Caudate nucleus (tissue), 63 donors: ENCODE measurements at places on chromosomes 7 and 10.

DNA sequence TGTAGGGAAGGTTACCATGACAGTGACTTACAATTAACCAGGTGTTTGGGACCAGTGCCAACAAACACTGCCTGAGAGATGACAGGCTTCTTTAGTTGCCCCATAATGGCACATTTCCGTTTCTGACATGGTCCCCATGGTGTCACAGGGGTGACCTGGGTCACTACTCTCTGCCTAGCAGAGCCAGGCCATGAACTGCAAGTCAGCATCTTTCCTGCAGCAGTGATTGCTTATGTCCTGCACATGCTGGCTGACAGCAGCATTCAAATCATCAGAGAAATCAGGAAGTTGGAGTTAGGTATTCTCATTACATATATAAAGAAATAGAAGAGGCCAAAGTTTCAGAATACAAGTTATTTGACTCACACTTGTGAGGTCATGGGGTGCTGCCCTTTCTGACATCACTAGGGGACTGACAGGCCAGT, 47.1 kb upstream of the ZNRF2 start:
- DNase-seq: no peak

DNA sequence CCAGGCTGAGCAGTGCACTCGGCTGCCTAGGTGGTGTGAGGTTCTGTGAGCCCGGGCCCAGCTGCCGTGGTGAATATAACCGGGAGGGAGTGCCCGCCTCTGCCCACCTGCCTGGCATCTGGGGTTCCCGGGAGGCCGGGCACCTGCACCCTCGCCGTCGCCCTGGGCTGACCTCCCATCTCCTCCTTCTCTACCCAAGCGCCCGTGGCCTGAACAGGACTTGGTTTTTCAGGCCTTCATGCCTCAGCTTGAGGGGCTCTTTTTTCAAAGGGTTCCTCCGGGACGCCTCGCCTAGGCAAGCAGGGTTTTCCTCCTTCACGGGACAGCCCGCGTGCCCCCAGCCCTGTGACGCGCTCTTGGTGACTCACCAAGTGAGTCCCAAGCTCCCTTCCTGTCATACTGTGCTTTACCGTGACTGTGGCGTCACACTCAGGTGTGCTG, 9.9 kb downstream of the INPP5A start:
- DNase-seq: no peak

DNA sequence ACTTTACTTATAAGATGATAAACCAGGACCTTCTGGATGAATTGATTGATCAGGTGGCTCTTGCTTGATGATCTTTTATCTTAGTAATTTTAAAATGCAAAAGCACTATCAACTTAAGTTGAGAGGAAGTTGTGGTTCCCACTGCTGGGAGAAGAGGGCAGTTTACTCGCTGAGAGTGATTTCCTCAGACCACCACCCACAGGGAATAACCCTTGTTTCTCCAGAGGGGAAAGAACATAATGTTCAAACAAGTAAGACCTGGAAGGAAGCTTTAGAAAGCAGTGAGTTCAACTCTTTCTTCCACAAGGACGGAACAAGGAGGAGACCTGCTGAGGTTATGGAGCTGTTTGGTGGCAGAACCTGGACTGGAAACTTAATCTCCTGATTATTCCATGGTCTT, 138.7 kb downstream of the FAM204A start:
- DNase-seq: no peak

DNA sequence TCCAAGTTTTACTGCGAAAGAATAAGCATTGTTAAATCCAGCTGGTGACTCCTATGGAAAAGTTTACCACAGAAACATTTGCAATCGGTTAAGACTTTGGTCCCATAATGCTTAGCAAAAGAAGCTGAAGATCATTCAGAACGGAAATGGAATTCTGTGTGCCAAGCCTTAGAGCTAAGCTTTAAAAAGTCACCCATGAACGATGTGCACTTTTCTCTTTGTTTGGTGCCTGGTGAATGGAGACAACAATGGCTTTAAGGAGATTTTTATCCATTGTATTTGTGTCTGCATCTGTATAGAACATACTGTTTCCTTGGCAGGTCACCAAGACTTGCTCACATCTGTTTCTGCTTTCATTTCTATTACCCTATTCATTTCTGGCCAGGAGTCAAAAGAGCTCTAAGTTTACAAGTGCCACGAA, 26.3 kb upstream of the COL1A2 start:
- no peak for DNase-seq

- DNase-seq: no peak
Measured at GRCh38 chr7:132213583-132213982, 362.7 kb downstream of the PLXNA4 start.

DNA sequence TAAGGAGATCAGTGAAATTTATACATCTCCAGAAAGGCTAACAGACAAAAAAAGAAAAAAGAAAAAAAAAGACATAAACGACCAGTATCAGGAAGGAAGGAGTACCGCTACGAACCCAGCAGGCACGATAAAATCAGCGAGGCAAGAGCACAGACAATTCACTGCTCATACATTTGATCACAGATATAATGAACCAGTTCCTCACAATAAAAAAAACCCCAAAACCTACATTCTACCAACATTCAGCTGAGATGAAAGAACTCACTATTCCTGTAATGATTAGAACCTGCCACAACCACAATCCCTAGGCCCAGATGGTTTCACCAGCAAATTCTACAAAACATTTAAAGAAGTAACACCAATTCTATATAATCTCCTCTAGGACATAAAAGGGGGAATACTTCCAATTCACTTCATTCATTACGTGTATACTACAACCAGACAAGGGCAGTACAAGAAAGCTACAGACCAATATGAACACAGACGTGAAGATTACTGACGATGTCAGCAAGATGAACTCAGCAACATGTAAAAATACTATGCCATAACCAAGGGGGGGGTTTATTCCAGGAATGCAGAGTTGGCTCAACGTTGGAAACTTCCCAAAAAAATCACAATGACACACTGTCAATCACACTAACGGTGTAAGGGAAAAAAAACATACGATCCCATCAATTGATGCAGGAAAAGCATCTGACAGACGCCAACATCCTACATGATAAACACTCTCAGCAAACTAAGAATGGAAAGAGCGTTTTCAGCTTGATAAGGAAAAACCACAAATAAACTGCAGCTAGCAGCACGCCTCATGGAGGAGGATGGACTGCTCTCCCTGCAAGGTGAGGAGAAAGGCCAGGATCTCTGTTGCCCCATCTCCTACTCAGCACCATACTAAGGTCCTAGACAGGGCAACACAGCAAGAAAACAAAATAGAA, 256.2 kb downstream of the ELFN1 start:
- no peak for DNase-seq
